ENCODE measurements at places on chromosomes 12 and 14.

- no peak for DNase-seq
Measured at GRCh38 chr14:101035466-101036225, 132.1 kb upstream of the RTL1 start.

DNA sequence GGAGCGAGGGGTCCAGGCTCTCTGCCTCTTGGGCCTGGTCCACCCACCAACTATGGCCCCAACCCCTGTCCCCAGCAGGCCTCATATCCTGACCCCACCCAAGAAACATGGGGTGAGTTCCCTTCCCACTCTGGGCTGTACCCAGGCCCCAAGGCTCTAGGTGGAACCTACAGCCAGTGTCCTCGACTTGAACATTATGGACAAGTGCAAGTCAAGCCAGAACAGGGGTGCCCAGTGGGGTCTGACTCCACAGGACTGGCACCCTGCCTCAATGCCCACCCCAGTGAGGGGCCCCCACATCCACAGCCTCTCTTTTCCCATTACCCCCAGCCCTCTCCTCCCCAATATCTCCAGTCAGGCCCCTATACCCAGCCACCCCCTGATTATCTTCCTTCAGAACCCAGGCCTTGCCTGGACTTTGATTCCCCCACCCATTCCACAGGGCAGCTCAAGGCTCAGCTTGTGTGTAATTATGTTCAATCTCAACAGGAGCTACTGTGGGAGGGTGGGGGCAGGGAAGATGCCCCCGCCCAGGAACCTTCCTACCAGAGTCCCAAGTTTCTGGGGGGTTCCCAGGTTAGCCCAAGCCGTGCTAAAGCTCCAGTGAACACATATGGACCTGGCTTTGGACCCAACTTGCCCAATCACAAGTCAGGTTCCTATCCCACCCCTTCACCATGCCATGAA lies 8.6 kb downstream of the ARHGAP9 start:
- DNase-seq = no peak

GRCh38 chr14:44988694-44989093 lies 26.7 kb downstream of the TOGARAM1 start:
- DNase-seq = no peak

- no peak for DNase-seq
Measured at GRCh38 chr12:54680374-54680773, 32.2 kb upstream of the DCD start.

- DNase-seq = peak; percentile 20
Measured at GRCh38 chr12:117857632-117858612, 110.9 kb downstream of the KSR2 start.

GRCh38 chr12:73361156-73361863 lies 1089.1 kb downstream of the TRHDE start:
- DNase-seq = no peak

DNA sequence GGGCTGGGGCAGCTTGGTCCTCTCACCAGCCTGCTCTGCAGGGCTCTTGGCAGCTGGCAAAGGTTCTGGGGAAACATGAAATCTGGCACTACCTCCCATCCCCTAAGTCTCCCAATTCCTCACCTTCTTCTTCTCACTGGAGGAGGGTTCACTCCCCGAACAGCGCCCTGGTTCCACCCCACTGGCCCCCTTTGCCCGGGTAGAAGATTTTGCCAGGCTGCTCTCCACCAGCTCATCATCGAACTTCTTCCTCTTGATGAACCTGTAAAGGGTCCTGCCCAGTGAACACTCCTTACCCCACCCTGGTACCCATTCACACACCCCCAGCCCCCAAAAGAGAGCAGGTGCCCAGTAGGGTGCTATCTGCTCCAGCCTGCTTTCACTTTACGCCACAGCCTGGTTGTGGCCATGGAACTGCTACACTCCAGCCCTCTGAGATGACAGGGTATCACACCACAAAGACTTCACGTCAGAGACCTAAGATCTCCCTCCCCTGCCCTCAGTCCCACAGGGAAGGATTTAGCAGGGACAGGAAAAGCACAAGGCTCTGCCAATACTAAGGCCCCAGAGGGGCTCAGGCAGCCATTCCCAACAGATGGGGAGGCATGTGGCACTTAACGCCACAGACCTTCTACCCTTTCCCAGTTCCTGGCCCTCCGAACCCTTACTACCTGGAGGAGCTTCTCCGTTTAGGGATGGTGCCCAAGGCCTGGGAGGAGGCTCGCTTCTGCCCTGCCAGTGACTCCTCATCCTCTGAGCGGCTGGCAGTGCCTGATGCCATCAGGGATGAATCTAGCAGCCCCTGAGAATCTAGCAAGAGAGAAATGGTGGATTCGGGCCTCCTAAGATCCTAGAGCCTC lies 2.3 kb downstream of the MCRS1 start:
- no peak for DNase-seq

DNA sequence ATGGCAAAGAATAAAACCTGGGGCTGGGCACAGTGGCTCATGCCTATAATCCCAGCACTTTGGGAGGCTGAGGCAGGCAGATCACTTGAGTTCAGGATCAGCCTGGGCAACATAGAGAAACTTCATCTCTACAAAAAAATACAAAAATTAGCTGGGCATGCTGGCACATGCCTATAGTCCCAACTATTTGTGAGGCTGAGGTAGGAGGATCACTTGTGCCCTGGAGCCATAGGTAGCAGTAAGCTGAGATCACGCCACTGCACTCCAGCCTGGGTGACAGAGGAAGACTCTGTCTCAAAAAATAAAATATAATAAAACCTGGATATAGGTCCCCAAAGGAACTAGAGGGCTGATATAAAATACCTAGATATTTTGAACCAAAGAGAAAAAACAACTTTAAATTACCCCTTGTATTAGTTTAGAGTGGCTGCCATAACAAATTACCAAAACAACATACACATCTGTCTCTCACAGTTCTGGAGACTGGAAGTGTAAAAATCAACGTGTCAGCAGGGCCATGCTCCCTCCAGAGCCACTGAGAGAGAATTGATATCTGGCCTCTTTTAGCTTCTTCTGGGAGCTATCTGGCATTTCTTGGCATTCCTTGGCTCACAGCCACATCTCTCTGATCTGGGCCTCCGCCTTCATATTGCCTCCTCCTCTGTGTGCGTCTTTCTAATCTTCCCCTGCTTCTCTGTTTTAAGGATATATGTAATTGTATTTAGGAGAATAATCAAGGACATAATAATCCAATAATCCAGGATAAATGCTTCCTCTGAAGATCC lies 47.9 kb upstream of the ATF7IP start:
- no peak for DNase-seq

GRCh38 chr12:54371328-54372112 lies 7.2 kb upstream of the GPR84 start:
- no peak for DNase-seq

DNA sequence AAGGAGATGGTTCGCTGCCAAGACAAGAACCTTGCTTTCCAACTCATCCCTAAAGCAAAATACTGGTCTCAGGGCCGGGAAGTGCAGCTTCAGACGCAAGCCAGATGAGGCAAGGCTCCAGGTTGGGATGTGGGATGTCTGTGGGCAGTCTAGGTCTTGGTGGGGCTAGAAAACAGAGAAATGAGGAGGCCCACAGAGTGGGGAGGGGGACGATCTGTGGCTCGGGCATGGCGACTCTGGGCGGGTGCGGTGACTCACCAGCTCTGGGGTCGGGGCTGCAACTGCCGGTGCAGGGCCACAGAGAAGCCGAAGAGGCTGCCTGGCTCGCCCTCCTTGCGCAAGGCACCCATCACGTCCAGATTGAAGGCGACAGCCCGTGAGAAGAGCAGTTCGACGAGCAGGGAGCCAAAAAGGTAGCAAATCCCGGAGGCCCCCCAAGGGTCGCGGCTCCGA lies 459 bp downstream of the ITGA7 start:
- no peak for DNase-seq

- DNase-seq = no peak
Measured at GRCh38 chr14:97417331-97417730, 620.1 kb downstream of the VRK1 start.

DNA sequence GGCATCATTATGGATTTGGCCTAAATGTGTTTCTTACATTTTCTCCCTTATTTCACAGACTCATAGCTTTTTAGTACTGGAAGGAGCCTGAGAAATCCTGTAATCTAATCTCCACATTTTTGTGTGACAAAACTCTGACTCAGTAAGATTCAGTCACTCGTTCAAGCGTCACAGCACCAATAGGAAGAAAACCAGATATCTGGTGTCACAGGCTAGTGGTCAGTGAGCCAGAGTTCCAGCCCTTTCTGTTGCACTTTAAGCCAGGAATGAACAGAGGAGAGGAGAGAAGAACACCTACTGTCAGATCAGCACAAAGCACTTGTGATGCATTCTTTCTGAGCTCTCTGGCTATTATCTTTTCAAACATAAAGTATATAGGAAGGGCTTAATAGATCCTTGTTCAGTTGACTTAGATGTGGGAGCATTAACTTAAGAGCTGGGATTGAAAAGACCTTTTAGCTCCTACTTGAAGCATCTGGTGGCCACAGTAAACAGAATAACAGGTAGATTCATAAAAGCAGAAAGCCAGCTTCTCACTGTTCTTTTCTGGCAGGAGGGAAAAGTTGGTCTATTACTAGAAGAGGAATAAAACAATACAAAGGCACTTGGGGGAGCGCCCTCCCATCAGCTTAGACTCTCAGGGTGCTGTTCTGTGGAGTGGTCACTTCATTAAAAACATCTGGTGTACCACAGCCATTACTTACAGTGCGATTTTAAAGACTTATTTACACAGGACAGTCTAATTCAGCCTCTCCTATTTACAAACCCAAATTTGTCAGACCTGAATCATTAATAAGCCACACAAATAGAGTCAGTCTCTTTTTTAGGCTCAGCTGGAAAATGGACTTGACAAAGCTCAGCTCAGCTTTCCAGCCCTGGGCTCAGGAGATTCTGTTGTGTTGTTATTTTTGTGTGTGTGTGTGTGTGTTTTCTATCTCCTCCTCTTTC lies 12.2 kb upstream of the NID2 start:
- DNase-seq = no peak

DNA sequence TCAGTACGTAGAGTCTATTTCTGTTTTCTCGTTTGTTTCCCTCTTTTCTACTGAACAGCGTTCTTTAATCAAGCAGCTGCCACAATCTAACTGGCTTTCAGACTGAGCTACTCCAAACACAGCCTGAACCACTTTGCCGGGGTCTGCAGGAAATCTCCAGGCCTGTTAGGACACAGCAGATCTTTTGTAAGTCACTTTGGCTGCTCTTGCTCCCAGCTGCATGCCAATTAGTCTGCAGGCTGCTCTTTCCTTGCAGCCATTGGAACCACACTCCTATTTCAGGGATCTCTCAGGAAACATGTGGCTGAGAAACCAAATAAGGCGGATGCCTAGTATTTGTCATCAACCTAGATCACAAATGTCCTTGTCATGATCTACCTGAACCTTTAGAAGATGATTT lies 73.6 kb downstream of the TMTC1 start:
- no peak for DNase-seq

DNA sequence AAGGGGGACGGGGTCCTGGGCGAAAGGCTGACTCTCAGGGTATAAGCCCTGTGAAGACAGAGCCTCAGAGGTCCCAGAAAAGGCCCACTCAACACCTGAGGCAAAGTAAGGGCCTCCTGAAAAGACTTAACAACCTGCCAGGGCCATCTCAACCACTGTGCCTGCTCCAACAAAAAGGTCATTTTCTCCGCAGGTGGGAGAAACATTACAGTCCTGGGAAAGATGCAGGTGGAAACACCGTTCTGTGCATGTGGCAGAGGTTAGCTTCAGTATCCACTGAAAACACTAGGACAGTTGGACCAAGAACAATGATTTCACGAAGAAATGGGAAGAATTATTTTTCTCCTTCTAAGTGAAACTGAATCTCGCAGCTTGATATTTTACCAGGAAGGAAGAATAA lies 50.9 kb downstream of the CCDC88C start:
- DNase-seq = no peak

DNA sequence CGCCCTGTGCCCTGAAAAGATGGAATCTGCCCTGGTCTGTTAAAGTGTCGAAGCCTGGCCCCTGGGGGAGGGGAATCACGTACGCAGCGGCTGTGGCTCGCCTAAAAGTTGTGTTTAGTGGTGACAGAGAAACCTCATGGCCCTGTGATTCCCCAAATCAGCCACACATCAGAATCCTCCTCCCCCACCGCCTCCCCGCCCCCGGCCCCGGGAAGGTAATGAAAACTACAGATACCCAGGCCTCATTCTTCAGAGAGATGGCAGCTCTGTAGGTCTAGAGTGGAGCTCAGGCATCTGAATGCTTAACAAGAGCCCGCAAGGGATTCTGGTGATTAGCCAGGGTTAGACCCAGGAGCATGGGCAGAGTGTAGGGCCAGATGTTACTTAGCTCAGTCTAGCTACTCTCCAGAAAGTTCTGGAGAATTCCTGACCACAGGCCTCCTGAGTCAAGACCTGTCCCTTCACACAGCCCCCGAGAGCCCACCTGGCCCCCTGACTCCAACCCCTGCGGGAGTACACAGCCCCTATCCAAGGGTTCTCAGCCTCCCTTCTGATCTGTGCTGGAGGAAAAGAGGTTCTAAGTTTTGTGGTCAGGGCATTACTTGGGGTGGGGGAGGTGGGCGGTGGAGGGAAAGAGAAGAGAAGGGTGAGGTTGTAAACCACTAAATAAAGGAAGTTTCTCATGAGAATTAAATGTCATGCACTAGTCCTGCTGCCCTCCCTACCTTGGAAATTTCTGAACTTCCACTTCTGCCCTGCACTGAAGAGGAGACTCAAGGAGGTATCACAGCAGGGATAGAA lies 114.8 kb downstream of the PLXNC1 start:
- peak; percentile 58 for DNase-seq

GRCh38 chr12:125540580-125541204 lies 475.5 kb downstream of the AACS start:
- no peak for DNase-seq

- DNase-seq = no peak
Measured at GRCh38 chr14:35571598-35571997, 37.6 kb downstream of the INSM2 start.

DNA sequence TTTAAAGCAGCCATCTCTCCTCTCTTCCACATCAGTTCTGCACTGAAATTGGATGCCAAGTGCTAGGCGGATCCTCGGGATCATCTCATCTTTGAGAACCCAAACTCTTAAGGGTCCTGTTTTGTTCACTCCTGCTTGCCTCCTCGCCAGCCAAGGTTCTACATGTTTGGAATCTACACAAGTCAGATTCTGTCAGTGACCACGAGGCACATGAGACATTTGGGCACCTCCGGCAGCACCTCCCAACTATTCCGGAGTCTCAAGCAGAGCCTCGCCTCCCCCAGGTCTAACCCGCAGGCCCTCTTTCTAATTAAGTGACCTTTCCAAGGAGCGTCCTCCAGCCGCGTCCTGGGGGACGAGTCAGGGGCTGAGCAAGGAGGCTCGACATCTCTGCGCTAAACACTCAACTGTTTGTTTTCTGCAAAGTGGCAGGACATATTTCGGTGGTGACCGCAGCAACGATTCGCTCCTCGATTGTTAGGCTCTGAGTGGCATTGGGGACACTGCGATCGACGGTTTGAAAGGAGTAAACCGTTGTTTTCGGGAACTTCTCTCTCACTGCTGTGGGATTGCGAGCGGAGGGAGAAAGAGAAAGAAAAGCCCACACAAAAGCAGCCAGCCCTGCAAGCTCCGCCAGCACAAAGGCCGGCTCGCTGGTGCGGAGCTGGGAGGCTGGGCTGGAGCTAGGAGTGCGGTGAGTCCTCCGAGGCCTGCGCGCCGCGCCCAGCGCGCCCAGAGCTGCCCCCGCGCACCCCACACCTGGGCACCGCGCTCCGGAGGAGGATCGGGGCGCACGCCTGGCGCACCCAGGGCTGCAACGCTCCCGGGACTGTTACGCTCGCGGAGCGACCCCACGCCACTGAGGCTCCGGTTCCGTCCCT lies 640 bp downstream of the ARMH4 start:
- DNase-seq = no peak

- DNase-seq = no peak
Measured at GRCh38 chr14:104433401-104434213, 146.0 kb upstream of the C14orf180 start.
